ENCODE measurements at places on chromosomes 6 and 20. TPM values are rescaled to one million over a fixed set of nuclear protein-coding genes. Genes with fewer than 3 reads are reported as not detected.

The TBX18 gene
- 7.0 TPM for total RNA-seq

The DZANK1 gene
- 0.65 TPM for total RNA-seq

The FAM162B gene
- total RNA-seq, result 31.2 TPM

The MEP1A gene
- not detected for total RNA-seq

The PDE10A gene
- total RNA-seq, result 44.2 TPM

The MAFB gene
- total RNA-seq, result 0.39 TPM

The ANGPT4 gene
- not detected for total RNA-seq

The EDN3 gene
- total RNA-seq, result not detected

The NMBR gene
- total RNA-seq, result not detected

The MACROD2 gene
- 0.96 TPM for total RNA-seq

The SIRPD gene
- not detected for total RNA-seq

The BTN2A1 gene
- 5.3 TPM for total RNA-seq
